Activated T-helper 17 cell treated with anti-CD3 and anti-CD28 coated beads, Interleukin-2, amount 50 U/mL, for 72 hours (primary cell): ENCODE measurements at places on chromosomes 2 and 18.

GRCh38 chr18:79581911-79582310 lies 97.7 kb upstream of the CTDP1 start:
- no peaks in the 10 kb centered on the region for H3K36me3 ChIP-seq
- no peaks in the 10 kb centered on the region for H3K4me1 ChIP-seq
- no peak overlapping the region for H3K4me3 ChIP-seq
- no peak for ATAC-seq
- H3K27me3 ChIP-seq: no peaks in the 10 kb centered on the region
- H3K27ac ChIP-seq: no peak overlapping the region

DNA sequence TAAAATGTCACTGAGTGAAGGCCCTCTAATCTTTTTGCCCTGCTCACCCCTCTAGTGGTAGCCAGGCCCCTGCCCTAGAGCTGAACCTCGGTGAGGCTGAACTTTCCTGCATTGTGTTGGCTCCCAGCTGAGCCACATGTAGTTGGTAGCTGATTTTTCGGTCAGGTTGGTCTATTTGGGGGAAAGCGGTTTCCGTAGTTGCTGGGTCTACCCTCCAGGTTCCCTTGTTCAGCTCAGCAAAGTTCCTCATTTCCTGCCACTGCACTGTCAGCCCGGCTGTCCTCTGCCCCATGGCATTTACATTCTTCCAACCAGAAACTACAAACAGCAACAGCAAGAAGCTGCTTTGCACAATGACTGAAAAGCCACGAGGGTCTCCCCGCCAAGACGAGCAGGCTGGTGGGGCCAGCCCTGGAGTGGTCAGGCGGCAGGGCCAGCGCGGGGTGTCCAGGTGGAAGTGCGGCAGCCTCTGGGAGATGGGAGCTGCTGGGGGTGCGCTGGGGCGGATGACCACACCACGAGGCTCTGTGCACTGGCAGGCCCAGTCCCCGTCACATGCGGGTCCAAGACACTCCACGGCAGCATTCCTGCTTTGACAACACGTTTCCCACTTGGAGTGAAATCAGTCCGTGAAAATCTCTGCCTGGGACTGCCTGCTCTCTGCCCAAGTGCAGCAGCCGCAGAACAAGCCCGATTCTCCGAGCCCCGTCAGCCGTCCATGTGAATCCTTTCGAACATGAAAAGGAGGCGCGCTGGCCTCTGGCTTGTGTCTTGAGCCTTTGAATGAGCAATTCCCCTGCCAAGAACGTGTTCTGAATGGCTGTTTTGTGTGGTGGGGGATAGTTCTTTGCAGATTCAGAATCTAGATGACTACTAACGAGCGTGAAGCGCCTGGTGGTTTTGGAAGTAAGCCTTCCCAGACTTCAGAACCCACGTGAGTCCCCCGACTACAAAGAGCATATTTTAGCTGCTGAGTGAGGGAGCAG lies 159.4 kb downstream of the ASB1 start:
- no peak for ATAC-seq
- no peak overlapping the region for H3K27ac ChIP-seq
- H3K4me1 ChIP-seq: no peaks in the 10 kb centered on the region
- H3K27me3 ChIP-seq: no peaks in the 10 kb centered on the region
- no peaks in the 10 kb centered on the region for H3K36me3 ChIP-seq
- H3K4me3 ChIP-seq: no peak overlapping the region

DNA sequence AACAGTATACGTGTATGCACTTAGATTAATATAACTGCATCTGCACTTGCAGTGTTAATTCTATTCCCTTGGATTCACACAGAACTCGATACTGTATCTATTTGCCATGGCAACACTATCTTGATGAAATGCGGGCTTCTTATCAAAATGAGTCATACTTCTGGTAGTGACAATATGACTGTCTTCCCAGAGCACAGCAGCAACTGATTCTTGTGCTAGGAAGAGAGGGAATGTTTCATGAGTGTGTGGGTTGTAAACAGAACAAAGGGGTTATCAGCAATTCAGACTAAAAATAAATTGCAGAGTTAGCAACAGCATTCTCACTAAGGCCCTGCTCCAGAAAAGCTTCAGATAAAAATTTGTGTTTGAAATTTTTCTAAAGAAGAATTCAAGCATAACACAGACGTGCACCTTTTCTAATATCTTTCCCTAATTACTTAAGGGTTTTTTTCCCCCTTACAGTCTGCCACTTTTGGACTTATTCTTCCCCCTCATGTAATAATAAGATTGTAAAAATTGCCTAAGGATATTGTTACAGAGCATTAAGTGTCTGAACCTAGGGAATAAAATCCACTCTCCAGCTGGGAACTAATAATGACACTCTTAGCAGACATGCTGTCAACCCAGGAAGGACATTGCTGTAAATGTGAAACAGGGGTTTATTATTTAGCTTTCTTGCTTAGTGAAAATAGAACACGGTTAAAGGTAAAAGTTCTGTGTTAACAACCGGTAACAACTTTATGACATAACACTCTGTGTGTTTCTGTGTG lies 99.9 kb upstream of the SLC38A11 start:
- H3K36me3 ChIP-seq: no peaks in the 10 kb centered on the region
- no peaks in the 10 kb centered on the region for H3K27me3 ChIP-seq
- peak; percentile 52 for ATAC-seq
- H3K4me3 ChIP-seq: no peak overlapping the region
- no peak overlapping the region for H3K27ac ChIP-seq
- H3K4me1 ChIP-seq: no peaks in the 10 kb centered on the region

DNA sequence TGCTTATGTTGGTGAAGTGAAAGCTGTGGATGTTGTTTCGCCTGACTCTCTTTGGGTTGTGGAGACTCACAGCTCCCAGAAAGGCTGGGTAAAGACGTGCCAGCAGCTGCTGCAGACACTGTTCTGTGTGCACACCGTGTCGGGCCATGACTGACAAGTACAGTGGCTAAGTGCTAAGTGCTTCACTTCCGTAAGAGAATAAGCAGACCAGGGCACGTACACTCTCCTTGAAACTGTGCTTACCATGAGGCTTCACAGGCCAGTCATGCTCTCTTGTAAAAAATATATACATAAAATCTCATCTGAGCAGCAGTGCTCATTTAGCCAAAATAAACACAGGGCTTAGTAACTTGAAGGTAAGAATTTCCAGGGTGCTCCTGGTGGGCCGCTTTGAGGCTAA lies 86.0 kb downstream of the NRP2 start:
- H3K4me3 ChIP-seq: no peak overlapping the region
- H3K36me3 ChIP-seq: no peaks in the 10 kb centered on the region
- H3K4me1 ChIP-seq: no peaks in the 10 kb centered on the region
- H3K27ac ChIP-seq: no peak overlapping the region
- ATAC-seq: no peak
- peaks cover 42% of the 10 kb centered on the region for H3K27me3 ChIP-seq

- H3K27me3 ChIP-seq: no peaks in the 10 kb centered on the region
- no peak for ATAC-seq
- H3K4me3 ChIP-seq: no peak overlapping the region
- H3K27ac ChIP-seq: no peak overlapping the region
Measured at GRCh38 chr2:37782721-37783371, 111.4 kb upstream of the CDC42EP3 start.

DNA sequence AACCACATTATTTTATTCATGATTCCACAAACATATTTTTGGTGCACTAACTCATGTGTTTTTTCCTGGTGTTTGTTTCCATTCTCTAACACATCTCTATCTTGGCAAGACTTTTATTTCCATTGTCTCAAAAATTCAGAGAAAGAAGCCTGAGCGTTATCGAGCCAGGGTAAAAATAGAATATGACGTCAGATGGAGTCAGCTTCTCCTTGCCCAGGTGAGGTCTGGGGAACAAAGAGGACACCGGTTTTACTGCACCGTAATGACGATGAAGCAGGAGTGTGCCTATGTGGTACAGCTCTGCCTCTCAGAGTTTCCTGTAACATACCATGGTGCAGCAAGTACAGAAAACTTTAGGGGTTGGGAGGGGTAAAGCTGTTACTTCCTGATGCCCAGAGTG lies 661.6 kb downstream of the PLCL1 start:
- H3K4me1 ChIP-seq: no peaks in the 10 kb centered on the region
- H3K27me3 ChIP-seq: peaks cover 12% of the 10 kb centered on the region
- ATAC-seq: no peak
- H3K4me3 ChIP-seq: no peak overlapping the region
- H3K27ac ChIP-seq: no peak overlapping the region

GRCh38 chr2:189648846-189649509 lies 12.3 kb upstream of the ASNSD1 start:
- H3K27ac ChIP-seq: no peak overlapping the region
- no peaks in the 10 kb centered on the region for H3K36me3 ChIP-seq
- no peaks in the 10 kb centered on the region for H3K27me3 ChIP-seq
- no peaks in the 10 kb centered on the region for H3K4me1 ChIP-seq
- no peak for ATAC-seq

- no peaks in the 10 kb centered on the region for H3K36me3 ChIP-seq
- no peak for ATAC-seq
- H3K27ac ChIP-seq: no peak overlapping the region
- no peak overlapping the region for H3K4me3 ChIP-seq
- H3K27me3 ChIP-seq: no peaks in the 10 kb centered on the region
Measured at GRCh38 chr2:57460396-57461276, 586.0 kb upstream of the VRK2 start.

GRCh38 chr2:220104871-220105351 lies 477.5 kb downstream of the SLC4A3 start:
- peaks cover 18% of the 10 kb centered on the region for H3K27me3 ChIP-seq
- no peak overlapping the region for H3K27ac ChIP-seq
- no peak overlapping the region for H3K4me3 ChIP-seq
- H3K36me3 ChIP-seq: no peaks in the 10 kb centered on the region
- no peaks in the 10 kb centered on the region for H3K4me1 ChIP-seq

DNA sequence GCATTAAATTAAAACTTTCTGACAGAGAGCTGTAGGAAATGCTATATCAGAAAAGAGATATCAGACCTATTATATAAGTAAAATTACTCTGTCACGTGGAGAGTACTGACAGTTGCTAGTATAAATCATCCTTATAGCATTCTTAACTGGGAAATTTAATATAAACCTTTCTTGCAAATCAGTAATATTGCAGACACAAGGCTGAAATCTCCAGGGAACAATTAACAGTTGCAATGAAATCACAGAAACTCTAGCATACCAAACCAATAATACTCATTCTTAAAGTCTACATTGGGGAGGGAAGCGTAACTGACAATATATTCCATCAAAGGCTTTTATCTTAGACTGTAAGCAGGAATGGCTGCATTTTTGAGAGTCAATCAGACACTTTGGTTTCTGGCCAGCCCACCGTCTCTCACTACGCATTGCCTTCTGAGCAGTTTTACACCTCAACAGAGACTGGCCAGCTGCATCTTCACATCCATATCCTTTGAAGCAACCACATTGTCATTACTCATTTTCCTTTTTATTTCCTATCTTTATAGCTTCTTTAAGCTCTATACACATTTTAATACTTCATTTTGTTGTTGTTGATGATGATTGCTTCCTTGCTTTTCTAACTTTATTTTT lies 536.0 kb upstream of the CDH2 start:
- no peaks in the 10 kb centered on the region for H3K4me1 ChIP-seq
- no peak overlapping the region for H3K4me3 ChIP-seq
- no peak overlapping the region for H3K27ac ChIP-seq
- ATAC-seq: no peak
- H3K36me3 ChIP-seq: no peaks in the 10 kb centered on the region

DNA sequence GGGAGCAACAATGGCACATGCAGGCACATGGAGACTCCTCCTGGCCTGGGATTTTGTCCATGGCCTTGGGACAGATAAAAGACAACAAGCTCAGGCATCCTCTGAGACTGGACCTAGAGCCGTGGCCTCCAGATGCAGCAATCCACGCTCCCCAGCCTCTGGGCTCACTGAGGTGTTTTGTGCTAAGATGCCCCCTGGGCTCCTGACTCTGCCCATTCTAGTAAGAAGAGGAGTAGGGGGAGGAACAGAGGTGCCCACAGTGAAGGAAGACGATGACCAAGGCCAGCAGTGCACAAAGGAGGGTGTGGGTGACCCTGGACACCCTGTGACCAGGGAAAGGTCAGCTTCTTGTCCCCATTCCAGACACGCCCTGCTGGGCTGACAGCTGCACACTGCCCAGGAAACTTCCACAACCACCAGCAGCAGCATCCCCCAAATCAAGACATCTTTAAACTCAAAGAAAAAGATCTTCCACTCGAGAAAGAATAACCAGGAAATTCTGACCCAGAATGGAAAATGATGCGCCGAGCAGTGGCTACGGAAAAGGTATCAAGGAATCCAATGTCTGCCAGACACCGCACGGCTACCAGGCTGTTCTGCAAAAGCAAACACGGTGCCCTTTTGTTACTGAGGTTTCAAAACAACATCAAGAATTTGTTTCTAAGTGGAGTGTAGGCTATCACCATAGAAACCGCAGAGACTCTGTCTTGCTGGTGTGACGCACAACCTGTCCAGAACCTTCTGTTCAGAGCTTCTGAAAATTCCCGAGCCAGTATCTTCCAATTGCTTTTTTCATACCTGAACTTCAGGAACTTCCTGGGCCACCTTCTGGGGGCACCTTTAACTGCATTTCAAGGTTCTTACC lies 65.5 kb downstream of the ZNF516 start:
- H3K4me1 ChIP-seq: peaks cover 10% of the 10 kb centered on the region
- H3K36me3 ChIP-seq: peaks cover 8% of the 10 kb centered on the region
- no peaks in the 10 kb centered on the region for H3K27me3 ChIP-seq

DNA sequence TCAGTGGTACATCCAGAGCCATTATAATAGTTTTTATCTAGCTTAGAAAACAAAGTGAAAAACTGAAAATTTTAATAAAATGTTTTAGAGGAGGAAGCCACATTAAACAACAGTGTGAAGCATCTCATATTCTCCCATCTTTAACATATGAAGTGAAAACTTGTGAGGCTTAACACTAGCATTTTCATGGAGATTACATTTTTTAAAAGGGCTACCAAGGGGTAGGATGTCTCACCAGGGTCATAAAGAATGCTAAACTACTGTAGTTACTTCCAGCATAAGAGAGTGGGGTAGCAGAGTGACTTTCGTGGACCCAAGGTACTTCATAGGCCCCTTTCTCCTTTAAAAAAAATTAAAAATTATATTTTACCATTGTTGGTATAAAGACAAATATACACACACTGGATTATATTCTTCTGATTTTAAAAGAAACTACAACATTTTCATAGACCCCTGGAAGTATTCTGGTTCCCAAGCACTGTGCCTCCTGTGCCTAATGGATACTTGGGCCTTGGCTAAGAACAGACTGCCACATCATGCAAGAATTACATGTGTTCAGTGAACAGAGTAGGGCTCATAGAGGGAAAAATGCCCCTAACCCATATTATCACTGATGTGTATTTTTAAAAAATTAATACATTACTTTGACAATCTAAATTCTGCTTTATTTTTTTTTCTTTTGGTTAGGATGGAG lies 148.4 kb downstream of the SLC39A10 start:
- no peaks in the 10 kb centered on the region for H3K36me3 ChIP-seq
- H3K27ac ChIP-seq: no peak overlapping the region
- no peak for ATAC-seq
- no peak overlapping the region for H3K4me3 ChIP-seq
- peaks cover 3% of the 10 kb centered on the region for H3K27me3 ChIP-seq

GRCh38 chr2:156427074-156427473 lies 9.1 kb upstream of the GPD2 start:
- H3K4me1 ChIP-seq: peaks cover 10% of the 10 kb centered on the region
- H3K36me3 ChIP-seq: no peaks in the 10 kb centered on the region
- no peak overlapping the region for H3K27ac ChIP-seq
- no peak overlapping the region for H3K4me3 ChIP-seq
- ATAC-seq: no peak

GRCh38 chr2:142879151-142879550 lies 1.7 kb downstream of the KYNU start:
- no peaks in the 10 kb centered on the region for H3K4me1 ChIP-seq
- no peak for ATAC-seq
- no peak overlapping the region for H3K27ac ChIP-seq
- H3K4me3 ChIP-seq: no peak overlapping the region
- H3K27me3 ChIP-seq: peaks cover 4% of the 10 kb centered on the region

GRCh38 chr2:231613331-231613662 lies 20.6 kb downstream of the TEX44 start:
- peak overlapping the region; percentile 99 for H3K27ac ChIP-seq
- H3K4me1 ChIP-seq: peaks cover 23% of the 10 kb centered on the region
- H3K4me3 ChIP-seq: peak overlapping the region; percentile 92
- peaks cover 20% of the 10 kb centered on the region for H3K36me3 ChIP-seq
